Stimulated activated CD4-positive, alpha-beta T cell treated with anti-CD3 and anti-CD28 coated beads, Interleukin-12 subunit alpha, Interleukin-12 subunit beta, amount 100 ng/mL, for 24 hours (primary cell): ENCODE measurements at places on chromosomes 11 and 22.
A peak's percentile ranks its signal among the peaks of the same experiment; 100 is the strongest.

GRCh38 chr11:71326328-71326940, 74.1 kb upstream of the SHANK2 start:
- DNase-seq, result no peak

DNA sequence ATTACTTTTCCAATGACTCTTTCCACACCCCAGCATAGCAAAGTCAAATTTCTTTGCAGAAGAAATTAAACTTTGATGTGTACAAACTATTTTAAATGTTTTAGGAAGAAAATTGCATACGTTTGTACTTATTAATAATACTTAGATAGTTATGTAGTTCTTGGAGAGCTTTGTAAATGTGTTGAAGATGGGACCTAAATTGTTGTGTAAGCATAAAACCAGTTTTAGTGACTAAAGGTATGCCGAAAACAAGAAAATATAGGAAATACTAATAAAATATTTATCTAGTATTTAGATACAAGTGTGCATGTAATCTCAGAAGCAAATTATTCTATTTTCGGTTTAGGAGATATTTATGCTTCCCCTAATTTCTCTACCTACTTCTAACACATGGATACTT, 4.2 kb upstream of the OR52N4 start:
- no peak for DNase-seq

GRCh38 chr11:313787-314553, at the start of gene IFITM1:
IFITM1 (plus strand) TSS chr11:314040; CDS start chr11:314171, 131 bp downstream.
- peak; percentile 50 for DNase-seq

DNA sequence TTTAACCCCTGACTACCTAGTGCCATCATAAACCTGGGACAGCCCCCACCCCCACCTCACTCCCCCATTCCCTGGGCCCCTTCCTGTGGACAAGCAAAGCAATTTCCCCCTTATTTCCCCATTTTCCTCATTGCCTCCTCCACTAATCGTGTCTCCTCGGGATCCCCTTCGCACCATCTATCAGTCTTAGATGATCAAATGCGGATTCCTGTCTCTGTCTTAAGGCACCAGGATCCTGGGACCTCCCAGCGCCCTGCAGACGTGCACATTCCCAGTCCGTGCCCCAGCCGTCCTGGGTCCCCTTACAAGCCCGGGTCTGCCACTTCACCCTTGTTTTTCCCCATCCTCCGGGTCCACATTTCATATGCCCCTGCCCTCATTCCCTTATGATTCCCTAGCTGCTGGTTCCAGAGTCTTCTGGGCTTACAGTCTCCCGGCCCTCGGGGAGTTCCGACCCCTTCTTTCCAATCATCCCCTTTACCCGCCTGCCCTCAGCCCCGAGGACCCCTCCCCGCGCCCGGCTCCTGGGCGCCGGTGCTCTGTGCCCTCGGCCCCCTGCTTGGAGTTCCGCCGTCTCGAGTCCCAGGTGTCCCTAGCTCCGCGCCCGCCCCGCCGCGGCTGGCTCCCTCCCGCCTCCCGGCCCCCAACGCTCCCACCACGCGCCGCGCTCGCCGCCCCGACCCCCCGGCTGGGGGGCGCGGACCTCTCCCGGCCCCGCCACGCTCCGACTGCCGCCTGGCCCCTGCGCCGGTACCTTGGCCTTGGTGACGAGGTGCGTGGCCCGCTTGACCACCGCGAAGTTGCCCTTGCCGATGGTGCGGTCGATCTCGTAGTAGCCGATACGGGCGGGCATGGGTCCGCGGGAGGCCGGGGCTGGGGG, 599 bp downstream of the SIK3 start:
- DNase-seq, result peak; percentile 17

GRCh38 chr11:56700242-56700913, 1.5 kb downstream of the OR9G1 start:
- no peak for DNase-seq

DNA sequence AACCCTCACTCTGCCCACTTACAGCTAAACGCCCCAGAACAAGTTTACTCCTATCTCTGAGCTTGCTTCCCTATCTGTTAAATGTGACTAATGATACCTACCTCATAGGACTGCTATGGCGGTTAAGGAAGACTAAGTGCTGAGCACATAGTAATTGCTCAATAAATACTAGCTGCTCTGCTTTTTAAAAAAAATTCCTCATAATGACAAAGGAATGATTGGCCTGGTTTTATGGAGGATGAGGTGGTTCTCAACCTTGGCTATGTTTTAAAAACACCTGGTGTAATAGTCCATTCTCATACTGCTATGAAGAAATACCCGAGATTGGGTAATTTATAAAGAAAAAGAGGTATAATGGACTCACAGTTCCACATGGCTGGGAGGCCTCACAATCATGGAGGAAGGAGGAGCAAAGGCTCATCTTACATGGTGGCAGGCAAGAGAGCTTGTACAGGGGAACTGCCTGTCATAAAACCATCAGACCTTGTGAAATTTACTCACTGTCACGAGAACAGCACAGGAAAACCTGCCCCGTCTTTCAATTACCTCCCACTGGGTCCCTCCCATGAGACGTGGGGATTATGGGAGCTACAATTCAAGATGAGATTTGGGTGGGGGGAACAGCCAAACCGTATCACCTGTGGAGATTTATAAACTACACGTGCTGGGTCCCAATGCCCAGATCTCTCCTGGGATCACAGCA, 127.2 kb upstream of the SYT13 start:
- no peak for DNase-seq

- no peak for DNase-seq
These were observed 493.5 kb downstream of the DLG2 start for GRCh38 chr11:85133636-85134035.

- peak; percentile 89 for DNase-seq
These were observed 3.4 kb downstream of the TSPAN32 start for GRCh38 chr11:2305140-2305778.
